Putamen (tissue), 1 donor: ENCODE measurements at places on chromosomes 12 and 14.

DNA sequence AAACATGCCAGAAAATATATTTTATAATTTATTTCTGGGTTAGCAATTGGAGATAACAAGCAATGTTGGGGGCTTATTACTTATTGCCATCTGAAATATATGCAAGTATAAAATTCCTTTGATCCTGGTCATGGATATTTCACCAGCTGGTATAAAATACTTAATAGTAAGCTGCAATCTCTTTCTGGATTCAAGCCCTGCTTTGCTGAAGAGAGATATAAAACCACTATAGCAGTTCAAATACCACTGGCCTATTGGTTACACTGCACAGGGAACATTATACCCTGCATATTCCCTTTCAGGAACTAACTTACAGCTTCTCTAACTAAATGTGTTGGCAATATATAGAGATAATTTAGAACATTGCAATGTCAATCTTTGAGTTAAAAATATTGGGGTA lies 546.2 kb upstream of the ATP2B1 start:
- no peak for DNase-seq

- no peak for DNase-seq
These were observed 148.1 kb upstream of the CRY1 start for GRCh38 chr12:107241411-107241810.

DNA sequence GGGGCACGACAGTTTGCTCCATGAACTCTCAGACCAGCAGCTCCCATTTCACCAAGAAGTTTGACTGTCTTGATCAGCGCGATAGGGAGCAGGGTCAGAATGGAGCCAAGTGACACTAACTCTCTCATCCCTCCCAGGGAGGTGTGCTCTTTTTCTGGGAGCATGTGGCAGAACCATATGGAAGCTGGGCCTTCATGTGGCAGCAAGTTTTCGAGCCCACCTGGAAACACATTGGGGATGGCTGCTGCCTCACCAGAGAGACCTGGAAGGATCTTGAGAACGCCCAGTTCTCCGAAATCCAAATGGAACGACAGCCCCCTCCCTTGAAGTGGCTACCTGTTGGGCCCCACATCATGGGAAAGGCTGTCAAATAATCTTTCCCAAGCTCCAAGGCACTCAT lies 24.0 kb downstream of the ITGA7 start:
- DNase-seq = no peak

DNA sequence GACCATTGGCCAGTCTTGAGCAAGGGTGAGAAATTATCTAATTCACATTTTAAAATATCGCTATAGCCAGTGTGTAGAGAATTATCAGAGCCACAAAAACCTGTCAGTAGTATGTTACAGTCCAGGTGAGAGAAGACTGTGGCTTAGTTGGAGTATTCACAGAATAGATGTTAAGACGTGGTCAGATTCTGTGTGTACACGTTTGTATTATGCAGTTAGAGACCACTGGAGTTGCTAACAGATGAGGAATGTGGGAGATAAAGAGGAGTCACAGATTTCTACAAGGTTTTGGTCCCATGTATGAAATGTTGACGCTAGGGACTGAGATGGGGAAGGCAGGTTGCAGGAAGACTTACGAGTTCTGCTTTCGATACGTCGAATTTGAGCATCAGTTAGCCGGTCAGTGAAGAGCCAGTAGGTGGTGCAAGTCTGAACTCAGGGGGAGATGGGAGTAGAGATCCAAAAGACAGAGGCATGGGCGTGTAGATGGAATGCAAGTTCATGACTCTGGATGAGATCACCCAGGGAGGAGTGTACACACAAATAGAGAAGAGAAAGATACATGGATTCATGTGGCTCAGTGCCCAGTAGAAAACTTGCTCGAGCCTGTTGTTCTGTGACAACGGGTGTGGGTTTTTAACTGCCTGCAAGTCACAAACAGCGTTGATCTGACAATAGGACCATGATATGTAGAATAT lies 114.8 kb upstream of the FLRT2 start:
- DNase-seq = no peak

GRCh38 chr12:47033081-47033480 lies 46.3 kb upstream of the PCED1B start:
- no peak for DNase-seq

- DNase-seq = no peak
These were observed 39.5 kb downstream of the PROX2 start for GRCh38 chr14:74836251-74836960.

GRCh38 chr14:80324649-80325048 lies 113.3 kb upstream of the DIO2 start:
- DNase-seq = no peak

- DNase-seq = no peak
These were observed 8.0 kb downstream of the CLMN start for GRCh38 chr14:95311752-95312151.

DNA sequence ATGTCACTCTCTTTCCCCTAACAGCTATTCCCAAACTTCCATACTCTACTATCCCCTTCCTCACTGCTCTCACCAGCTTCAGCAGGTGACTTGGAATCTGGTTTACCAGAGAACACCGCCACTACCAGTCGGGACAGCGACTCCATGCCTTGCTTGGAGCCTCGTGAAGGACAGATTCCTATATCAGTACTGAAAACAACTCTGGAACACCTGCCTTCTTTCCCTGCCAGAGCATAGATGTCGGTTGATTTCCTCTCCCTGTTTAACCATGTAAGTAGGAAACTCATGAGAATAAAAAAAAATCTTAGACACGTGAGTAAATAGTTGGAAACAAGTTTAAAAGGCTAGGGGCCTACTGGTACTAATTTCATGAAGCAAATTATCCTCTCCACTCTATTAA lies 219.5 kb upstream of the ABCD2 start:
- DNase-seq = no peak

DNA sequence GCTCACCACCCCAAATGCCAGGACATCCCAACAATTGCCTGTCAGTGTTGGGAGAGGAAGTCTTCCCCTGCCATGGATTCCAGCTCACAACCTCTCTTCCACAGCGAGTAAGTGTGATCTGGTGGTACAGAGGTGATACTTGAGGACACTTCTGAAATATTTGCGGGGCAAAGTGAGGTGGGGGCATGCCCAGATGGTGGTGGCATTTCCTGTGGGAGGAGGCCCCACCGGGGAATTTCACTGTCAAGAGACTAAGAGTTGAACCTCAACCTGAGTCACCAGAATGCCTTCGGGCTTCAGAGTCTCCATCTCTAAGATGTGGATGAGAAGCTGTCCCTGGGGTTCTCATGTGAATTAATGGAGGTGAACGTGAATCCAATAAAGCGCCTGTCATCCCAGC lies 122.3 kb upstream of the RFLNA start:
- no peak for DNase-seq

- DNase-seq = peak; percentile 28
These were observed 5.5 kb downstream of the PRKCH start for GRCh38 chr14:61326847-61327246.

DNA sequence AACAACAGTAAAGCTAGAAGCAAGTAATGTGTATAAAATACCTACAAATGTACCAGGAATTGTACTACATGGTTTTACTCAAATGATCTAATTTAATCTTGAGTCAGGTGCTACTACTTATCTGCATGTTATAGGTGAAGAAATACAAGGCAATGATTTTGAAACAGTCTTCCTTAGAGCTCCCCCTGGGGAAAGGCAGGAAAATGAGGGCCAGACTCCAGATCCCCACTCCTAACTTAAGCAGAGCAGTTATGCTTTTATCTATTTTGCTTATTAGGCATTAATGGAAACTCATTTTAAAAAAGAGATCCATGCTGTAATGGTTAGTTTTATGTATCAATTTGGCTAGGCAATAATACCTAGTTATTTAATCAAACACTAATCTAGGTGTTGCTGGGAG lies 109.3 kb upstream of the CPSF6 start:
- no peak for DNase-seq

GRCh38 chr14:58782011-58782410 lies 144.2 kb downstream of the DACT1 start:
- DNase-seq = no peak

GRCh38 chr12:54983536-54984101 lies 943 bp downstream of the TESPA1 start:
- no peak for DNase-seq

DNA sequence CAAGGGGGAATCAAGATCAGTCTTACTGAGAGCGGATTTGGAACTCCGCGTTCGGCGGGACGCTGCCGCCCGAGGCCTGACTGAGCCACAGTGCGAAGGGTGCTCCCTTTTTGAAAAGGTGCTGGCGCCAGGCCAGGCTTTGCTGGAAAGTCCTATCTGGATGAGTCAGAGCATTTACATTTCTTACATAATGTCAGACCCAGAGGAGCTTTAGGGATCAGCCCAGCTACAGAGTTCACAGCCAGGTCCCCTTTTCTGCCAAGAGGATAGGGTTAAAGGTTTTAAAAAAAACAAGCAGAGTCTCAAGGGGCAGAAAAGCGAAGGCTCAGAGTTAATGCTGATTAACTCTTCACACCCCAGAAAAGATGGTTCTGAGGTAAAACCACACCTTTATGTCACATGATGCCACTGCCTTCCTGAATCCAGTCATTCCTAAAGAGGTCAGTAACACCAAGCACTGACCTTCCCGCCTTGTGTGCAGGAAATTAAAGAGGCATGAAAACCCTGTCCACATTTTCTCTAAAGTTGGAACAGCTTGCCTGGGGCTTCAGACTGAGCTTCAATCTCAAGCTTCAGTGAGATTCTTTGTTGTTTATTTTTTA lies 11.7 kb upstream of the FBXL14 start:
- DNase-seq = peak; percentile 64

DNA sequence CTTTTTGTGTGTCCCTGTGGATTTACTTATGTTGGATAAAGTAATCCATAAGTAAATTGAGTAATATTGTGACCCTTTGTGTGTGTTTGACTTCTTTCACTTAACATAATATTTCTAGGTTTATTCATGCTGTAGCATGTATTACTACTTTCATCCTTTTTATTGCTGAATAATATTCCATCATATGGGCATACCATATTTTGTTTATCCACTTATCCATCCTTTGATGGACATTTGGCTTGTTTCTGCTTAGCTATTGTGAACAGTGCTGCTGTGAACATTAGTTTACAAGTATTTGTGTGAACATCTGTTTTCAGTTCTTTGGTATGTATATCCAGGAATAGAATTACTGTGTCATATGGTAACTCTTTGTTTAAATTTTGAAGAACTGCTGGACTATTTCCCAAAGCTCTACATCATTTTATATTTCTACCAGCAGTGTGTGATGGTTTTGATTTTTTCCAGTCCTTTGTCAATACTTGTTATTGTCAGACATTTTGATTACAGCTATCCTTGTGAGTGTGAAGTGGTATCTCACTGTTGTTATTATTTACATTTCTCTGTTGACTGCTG lies 25.2 kb downstream of the G2E3 start:
- DNase-seq = no peak

DNA sequence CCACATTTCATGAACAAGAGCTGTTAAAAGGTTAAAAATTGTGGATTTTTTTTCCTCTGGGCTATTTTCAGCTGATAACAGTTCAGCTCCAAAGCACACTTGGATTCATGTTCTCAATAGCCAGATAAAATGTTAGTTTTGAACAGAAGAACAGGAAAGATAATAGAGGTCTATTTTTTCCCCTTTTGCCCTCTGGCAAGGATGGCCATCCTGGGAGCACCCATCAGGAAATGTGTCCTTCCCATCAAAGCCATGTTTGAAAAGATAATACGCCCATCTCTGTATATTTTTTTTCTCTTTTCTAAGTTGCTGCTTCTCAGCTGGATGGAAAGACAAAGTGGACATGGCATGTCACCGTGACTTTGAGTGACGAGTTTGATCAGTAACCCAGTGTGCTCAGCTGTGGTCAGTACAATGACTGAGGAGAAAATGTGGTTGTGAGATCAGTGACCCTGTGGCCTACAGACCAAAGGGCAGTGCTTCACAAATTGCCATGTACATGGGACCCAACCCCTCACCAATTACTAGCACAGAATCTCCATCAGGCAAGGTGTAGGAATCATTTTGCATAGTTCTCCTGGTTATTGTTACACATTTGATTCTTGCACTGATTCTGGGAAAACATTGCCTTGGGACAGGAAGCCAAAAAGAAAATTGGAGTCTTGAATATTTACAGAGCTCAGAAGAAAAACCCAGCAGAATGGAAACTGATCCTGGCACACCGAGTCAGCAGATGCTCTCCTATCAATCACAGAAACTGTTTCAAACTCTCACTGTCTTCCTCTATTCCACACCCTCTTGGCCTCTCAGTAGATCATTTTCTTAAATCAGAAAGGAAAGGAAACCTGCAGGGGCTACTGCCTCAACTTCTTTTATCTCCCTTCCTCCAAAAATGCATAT lies 64.3 kb downstream of the ANO6 start:
- DNase-seq = no peak

DNA sequence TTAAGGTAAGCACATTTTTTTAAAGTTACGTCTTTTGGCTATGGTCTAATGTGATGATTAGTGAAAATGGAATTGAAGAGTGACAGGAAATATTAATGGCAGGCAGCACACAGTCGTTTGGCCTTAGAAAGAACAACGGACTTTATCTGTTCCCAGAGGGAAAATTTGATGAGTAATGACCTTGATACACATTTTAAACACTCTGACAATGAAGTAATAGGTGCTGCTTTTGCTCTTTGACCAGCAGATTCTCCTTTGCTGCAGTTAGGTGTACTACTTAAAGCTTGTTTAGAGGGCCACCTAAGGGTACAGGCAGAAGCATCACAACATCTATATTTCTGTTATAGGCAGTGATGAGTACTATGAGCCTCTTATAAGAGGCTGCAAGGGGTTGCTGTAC lies 27.1 kb upstream of the RNU6-8 start:
- DNase-seq = no peak

- peak; percentile 72 for DNase-seq
These were observed 14.9 kb downstream of the DCAF5 start for GRCh38 chr14:69137843-69138535.

- no peak for DNase-seq
These were observed 20.5 kb downstream of the CINP start for GRCh38 chr14:102342238-102342637.

GRCh38 chr12:47023311-47023710 lies 56.1 kb upstream of the PCED1B start:
- DNase-seq = no peak

DNA sequence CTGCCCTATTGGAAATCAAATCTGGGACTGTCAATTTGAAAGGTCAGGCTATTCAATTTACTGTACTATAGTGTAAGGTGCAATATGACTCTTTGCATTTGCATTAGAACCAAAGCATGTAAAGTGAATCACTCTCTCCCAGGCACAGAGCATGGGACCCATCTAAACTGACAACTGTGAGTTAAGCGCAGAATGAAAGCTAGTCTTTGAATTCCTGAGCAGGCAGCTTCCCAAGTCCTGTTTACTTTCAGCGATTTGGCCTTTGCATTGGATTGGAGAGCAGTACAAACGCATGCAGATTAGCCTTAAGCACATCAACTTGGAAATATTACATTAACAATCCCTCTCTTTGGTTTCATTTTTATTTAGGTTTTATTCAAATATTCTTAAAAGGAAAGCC lies 74.6 kb downstream of the RERG start:
- no peak for DNase-seq

GRCh38 chr12:128450810-128451209 lies 183.8 kb downstream of the TMEM132C start:
- peak; percentile 47 for DNase-seq
